WTC11 (cell line): ENCODE measurements at places on chromosomes 13 and 19.

- DNase-seq = no peak
Measured at GRCh38 chr13:66803808-66804456, 426.2 kb downstream of the PCDH9 start.

DNA sequence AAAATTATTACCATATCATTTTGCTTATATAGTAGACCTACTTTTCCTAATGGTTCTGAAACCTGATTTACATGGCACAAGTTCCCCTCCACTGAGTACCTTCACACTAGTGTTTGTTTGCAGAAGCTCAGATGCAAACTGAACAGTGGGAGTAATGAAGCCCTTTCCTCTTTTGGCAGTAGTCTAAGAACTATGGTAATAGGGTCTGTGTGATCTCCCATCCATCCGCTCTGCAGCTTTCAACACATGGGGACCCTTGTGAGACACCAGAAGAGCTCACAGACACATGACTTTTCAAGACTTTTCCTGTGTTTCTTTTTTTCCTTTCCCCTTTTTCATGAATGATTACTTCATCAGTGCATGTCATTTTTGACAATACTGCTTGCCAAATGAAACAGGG lies 336.0 kb downstream of the ATP8A2 start:
- DNase-seq = no peak

- DNase-seq = no peak
Measured at GRCh38 chr13:76329004-76329403, 557.2 kb downstream of the KCTD12 start.

DNA sequence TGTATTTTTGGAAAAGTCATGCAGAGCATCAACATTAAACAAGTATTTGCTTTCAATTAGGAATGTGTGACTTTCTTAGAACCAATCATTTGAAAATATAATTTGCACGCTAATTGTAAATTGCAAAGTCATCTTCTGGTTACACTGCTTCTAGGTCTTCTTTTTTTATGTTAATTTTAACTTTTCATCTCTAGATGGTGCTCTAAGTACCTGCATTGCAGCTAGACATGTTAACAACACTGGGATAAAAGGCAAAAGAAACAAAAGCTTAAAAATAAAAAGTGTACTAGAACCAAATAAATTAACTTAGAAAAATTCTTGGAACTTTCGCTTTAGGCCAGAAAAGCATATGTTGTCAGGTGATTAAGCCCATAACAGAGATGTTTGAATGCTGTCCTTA lies 2758.2 kb downstream of the PCDH9 start:
- no peak for DNase-seq

- DNase-seq = no peak
Measured at GRCh38 chr13:98450539-98451111, 126.3 kb downstream of the STK24 start.

DNA sequence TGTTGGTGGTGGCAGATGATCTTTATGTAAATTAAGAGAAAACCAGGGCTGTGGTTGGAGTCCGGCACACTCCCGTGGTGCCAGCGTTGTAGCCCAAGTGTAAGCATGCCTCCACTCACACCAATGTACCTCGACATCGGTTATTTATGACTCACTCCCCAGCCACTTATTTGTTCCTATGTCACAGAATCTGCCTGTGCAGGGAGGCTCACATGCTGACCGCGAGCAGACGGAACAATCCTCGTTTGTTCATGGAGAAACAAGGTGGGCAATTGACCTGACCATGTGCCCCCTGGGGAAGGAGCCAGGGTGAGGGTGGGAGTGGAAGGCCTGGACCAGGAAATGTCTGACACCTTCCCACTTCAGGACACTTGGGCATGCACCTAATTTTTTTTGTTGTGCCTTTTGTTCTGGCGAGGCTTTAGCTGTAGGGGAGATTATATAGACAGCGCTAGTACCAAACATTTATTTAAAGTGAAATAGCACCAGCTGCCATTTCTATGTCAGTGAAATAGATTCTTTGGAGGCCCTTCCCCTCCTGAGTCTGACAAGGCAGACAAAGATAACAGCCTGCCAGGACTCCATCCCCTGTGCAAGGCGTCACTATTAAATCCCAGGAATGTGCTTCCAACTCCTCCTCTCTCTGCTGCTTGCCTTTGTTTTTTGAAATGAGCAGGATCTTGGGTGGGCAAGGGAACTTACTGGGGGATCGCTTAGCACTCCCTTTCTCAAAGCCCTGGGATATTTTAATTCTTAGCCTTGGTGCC lies 394.2 kb downstream of the FGF9 start:
- DNase-seq = no peak

DNA sequence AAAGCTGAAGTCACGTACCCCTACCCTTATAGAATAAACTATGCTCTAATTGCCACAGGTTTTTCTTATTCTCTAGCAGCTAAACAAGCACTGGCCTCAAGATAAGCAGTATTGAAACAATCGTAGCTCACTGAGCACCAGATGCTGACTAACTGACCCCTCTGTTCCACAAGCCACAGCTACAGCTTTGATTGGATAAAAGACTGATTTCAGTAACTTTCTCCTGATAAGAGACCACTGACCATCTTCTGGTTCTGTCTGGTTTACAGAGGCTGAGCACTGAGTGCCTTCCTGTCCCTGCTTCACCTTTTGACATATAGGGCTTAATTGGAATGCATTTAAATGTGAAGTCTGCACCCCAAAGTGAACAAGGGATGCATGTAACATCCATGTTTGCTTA lies 8.4 kb upstream of the RAP2A start:
- DNase-seq = no peak

GRCh38 chr19:33825556-33825955 lies 28.9 kb downstream of the KCTD15 start:
- DNase-seq = no peak

DNA sequence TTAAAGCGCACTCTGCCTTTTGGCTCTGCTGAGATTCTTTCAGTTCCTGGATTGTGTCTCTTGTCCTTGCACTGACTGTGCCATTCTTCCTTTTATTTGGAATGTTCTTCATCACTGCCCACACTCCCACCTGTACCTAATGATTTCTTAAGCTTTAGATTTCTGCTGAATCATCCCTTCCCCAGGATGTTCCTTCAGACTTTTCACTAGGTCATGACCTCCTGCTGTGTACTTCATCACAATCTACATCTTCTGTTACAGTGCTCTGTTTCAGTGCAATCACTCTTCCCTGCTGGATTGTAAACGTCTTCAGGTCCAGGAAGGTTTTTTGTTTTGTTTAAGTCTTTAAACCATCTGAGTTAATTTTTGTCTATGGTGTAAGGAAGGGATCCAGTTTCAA lies 281.0 kb downstream of the ATP8A2 start:
- no peak for DNase-seq

GRCh38 chr13:83352391-83352790 lies 529.9 kb downstream of the SLITRK1 start:
- DNase-seq = no peak

GRCh38 chr13:90502153-90502552 lies 845.3 kb upstream of the MIR17HG start:
- DNase-seq = no peak

DNA sequence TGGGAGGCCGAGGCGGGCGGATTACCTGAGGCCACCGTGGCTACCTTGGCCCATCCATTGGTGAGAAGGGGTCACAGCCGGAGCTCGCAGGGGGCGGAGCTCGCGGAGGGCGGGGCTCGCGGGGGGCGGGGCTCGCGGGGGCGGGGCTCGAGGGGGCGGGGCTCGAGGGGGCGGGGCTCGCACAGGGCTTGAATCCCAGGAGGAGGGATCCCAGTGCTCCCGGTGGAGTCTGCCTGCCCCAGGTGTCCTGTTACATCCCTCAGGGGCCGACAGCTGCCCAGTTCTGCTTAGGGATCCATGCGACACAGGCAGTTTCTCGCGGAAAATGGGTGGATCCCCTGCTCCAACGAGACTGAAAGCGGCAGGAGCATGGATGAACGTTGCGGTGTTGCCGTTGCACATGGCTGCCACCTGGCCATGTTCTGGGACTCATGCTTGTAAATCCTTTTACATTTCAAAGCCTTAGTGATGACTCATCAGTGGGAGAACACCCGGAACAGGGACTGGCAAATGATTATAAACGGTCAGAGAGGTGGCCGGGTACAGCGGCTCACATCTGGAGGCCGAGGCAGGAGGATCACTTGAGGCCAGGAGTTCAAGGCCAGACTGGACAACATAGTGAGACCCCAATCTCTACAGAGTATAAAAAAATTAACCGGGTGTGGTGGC lies 25.1 kb downstream of the TMPRSS9 start:
- DNase-seq = peak; percentile 84

GRCh38 chr13:50075619-50076097 lies 60.4 kb downstream of the KCNRG start:
- DNase-seq = no peak

DNA sequence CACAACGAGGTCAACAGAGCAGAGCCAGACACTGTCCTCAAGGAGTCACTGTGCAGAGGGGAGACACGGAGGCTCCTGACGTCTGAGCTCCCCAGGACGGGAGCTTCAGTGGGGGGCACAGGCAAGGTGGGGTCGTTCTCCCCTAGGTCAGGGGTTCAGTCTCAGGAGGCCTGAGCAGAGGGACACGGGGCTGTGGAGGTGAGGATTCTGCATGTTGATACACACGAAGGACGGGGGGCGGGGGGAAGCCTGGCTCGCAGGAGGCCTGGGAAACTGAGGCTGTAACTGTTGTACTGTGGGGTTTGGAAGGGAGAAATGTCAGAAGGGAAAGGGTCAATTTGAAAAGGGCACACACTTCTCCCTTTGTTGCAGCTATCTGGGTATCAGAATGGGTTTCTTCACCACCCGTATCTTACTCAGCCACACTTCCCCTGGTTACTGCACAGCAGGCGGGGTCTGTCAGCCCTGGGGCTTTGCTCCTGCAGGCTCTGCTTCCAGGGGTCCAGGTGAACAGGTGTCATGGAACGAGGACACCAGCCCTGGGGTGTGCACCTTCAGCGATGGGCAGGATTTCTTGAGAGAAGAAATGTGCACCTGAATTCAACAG lies 748 bp upstream of the SIGLEC8 start:
- DNase-seq = no peak

- no peak for DNase-seq
Measured at GRCh38 chr13:43448605-43449336, 338.0 kb downstream of the ENOX1 start.

DNA sequence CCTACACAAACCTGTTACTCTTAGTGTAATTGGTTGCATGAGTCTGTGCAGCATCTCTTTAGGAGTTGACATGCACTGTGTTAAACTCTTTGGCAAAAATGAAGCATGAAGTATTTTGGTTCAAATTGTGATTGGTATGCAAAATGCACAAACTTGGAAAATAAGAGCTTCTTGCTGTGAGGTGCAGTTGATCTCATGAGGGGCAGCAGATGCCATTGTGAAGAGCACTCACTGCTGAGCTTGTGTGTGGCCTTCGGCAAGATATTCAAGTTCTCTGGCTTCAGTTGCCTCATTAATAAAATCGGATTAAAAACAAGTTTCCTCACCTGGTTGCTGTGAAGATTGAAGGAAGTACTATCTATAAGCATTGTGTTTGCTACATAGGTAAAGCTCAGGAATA lies 142.3 kb downstream of the KATNAL1 start:
- DNase-seq = no peak

DNA sequence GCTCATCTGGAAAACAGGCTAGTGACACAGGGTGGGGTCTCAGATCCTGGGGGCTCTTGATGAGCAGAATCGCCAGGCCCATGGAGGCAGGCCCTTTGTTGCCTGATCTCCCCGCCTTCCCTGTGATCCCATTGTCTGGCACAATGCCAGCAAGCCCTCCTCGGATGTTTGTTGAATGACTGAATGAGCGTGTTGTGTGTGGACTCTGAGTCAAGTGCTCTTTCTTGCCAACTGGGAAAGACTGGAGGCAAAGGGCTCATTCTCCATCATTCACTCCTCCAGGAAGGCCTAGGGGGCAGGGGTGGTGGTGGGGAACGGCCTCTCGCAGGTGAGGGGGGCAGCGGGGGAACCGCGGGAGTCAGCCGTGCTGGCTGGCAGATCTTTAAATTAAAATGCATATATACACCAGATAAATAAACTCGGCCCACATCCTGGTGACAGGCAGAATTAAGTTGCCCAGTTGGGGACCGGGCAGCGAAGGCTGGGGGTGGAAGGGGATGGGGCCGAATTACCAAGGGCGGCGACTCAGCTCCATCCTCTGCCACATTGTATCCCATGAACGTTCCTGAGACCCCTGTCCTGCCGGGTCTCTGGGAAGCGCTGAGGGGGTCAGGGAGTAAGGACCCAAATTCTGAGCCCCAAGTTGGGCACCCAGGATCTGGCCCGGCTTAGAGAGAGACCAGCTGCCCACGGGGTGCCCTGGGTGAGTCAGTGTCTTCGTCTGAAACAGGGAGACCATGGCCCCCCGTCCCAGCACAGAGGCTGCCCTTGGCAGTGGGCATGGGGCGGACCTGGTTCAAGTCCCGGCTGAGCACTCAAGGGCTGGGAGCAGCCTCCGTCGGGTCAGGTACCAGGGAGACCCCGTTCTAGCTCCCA lies 24.5 kb downstream of the EFNA2 start:
- DNase-seq = no peak

DNA sequence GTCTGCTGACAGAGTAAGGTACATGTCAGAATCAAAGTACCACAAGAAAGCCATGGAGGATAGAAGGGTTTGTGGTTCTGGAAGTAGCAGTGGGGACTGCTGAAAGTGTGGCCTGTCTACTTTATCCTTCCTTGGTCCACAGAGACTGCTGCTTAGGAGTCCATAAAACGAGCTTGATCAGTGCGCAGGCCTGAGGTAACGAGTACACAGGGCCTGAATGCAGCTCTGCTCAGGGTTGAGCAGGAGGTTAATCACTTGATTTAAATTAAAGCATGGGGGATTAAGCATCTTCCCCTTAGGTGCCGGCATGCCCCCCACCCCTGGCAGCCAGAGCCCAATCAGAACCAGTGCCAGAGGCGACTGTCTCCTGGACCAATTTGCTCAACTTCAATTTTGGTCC lies 34.9 kb upstream of the WASF3 start:
- no peak for DNase-seq

DNA sequence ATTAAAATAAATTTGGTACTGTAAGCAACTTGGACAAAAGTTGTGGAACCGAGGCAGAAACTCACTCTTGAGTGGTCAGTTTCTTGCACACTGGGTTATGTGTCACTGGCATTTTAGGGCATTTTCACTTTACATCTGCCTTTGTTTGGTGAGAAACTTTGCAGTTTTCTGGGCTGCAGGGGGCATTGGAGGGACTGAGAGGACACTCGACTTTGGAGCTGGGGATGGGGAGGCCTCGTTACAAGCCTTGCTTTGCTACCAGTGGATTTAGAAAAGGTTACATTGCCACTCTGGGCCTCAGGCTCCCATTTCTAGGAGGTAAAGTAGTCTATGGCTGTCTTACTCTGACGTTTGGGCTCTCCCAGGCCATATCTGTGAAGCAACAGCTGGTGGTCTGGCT lies 41.9 kb upstream of the ZNF536 start:
- DNase-seq = no peak

DNA sequence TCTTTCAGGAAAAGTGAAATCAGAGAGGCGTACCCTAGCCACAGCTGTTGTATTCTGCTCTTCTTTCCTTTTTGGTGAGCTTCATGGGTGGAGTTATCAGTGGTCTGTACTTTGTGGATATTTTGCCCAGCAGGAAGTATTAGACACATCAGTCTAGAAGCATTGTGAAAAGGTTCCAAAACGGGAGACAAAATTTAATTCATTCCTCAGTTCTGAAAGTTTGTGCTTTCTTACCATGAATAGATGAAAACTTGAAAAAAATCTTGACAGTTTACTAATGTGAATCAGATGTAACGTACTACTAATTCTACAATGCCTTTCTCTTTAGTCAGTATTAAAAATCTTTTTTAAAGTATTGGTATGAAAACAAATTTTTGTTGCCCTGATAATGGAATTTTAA lies 116.8 kb downstream of the DNAJC3 start:
- no peak for DNase-seq
